Right cardiac atrium (tissue), 5 donors: ENCODE measurements at places on chromosomes 5 and 9.

DNA sequence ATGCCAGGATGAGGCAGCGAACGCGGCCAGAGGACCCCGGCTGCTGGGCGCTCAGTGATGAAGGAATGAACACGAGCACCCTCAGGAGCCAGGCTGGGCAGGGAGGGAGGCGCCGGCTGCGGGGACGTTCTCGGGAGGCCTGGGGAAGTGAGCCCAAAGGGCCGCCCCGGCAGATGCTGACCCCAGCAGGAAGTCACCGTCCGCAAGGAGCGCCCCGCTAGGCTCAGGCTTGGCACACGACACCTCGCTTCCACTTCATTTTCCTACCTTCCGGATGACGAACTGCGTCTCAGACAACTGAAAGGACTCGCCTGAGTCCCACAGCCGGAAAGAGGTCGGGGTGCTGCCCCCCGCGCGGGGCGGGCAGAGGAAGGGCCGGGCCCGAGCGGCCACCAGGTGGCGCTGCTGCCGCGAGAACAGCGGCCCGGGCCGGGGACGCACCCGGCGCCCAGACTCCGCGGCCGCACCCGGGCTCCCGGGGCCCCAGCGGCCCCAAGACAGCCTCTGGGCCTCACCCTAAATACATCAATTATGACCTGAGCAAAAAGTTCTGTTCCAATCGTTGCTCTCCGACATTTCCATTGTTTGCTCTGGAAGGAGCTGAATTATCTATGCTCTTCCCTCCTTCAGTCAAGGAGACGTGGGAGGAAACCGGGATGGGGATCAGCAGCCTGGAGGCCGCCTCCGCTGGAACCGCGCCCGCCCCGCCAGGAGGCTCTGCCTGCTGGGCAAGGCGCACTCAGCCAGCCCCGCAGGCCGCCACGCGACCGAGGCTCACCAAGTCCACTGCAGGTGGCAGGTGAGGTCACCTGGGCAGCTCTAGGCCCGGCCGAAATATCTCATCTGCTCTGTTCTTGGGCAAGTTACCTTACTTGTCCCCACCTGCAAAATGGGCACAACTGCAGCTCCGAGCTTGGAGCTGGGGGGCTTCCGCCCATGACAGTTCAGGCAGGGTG is 107.0 kb downstream of the ZNF354C start:
- DNase-seq: peak; percentile 71

GRCh38 chr5:123819833-123820232 is 307.9 kb downstream of the CSNK1G3 start:
- DNase-seq: no peak

GRCh38 chr5:92659246-92659645 is 921.8 kb downstream of the NR2F1-AS1 start:
- no peak for DNase-seq

GRCh38 chr9:91144769-91145168 is 216.9 kb downstream of the AUH start:
- no peak for DNase-seq

DNA sequence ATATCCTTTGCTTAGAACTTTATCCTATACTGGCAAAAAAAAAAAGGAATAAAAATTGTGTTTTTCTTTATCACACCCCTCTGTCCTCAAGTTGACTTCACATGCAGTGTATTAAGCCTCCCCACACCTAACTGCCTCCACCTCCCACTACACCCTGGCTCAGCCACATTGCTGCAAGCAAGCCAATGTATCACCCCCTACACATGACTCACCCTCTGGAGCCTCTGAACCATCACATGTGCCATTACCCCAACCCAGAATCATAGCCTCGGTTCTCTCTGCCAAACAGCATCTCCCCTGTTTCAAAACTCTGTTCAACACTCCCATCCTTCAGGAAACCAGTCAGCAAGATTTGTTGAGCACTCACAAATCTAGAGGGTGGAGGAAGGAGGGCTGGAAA is 209.0 kb downstream of the CWC27 start:
- no peak for DNase-seq

DNA sequence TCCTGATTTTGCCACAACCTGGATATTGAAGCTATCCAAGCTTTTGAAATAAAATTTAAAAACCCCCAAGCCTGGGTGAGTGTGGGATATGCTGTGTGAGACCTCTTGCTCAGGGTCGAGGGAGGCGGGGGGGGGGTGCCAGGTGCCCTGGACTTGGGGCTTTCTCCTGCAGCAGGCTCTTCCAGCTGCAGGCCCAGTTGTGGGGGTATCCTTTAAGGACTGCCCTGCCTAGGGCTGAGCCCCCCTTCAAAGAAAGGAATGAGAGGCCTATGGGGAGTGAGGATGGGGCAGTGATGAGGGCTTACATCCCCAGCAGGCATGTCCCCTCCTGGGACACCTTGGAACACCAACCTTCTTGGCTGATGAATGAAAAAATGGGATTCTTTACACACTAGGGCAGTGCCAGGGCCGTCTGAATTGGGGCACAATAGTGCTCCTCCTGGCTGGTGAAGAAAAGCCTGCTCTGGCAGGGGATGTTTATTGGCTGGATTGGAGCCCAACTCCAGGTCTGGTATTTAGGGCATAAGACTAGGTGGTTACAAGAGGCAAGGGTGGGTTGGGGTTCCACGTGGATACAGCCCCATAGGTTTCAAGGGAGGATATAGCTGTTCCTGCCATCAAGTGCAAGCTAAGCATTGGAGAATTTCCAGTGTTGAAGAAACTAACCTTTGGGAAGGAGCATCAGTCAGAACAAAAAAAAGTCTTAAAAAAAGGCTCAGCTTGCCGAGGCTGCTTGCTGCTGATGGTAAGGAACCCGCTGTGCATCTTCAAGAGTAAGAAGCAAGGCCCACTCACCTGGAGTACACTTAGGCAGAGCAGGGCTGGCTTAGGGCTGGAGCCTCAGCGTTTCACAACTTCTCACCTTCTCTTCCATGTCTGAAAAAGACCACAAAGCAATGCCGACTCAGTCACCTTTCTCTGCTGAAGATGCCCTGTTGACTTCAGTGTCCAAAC is 7.0 kb downstream of the HNRNPAB start:
- DNase-seq: no peak

- DNase-seq: no peak
Observed at GRCh38 chr9:32783168-32783891, at the start of gene TMEM215. TMEM215 (plus strand) TSS chr9:32783540; CDS start chr9:32784184, 644 bp downstream.

DNA sequence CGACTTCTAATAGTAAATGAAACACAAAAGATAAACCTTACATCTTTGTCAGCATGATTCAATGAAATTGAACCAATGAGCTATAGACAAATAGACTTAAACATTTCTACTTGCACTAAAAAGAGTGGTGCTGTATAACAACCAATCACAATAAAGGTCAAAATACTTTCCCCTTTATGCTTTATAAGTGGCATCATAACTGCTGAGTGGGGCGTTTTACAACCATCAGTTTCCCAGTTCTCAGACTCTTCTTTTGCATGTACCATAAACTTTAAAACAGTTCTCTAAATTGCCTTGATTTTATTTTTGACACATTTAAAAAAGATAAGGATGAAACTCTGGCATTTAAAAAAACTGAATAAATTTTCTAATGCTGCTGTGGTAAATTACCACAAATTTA is 356.2 kb downstream of the NNT start:
- DNase-seq: no peak
